Activated CD8-positive, alpha-beta T cell treated with anti-CD3 and anti-CD28 coated beads for 36 hours (primary cell): ENCODE measurements at places on chromosomes 4 and X. TPM values are rescaled to one million over a fixed set of nuclear protein-coding genes. Genes with fewer than 3 reads are reported as not detected.

GRCh38 chrX:14073556-14073955 lies 43.9 kb upstream of the GEMIN8 start:
- no peak for DNase-seq

DNA sequence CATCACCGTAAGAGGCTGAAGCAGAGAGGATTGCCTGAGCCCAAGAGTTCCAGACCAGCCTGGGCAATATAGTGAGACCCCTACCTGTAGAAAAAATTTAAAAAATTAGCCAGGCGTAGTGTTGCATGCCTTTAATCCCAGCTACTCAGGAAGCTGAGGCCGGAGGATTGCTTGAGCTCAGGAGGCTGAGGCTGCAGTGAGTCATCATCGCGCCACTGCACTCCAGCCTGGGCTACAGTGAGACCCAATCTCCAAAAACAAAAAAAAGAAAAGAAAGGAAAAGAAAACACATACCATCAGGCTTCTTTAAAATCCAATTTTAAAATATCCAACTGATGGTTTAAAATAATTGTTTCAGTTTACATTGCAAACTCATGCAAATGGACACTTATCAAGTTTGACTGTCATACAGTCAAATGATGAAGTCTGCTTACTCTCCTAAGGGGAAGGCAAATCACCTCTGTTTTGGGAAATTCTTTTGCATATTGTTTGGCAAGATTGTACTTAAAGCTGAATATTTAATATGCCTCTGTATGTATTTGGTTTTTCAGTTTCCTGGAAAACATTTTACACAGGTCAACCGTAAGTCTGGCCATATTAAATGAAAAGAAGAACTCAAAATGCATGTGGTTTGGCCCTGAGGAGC lies 23.7 kb upstream of the TENM3 start:
- no peak for DNase-seq

DNA sequence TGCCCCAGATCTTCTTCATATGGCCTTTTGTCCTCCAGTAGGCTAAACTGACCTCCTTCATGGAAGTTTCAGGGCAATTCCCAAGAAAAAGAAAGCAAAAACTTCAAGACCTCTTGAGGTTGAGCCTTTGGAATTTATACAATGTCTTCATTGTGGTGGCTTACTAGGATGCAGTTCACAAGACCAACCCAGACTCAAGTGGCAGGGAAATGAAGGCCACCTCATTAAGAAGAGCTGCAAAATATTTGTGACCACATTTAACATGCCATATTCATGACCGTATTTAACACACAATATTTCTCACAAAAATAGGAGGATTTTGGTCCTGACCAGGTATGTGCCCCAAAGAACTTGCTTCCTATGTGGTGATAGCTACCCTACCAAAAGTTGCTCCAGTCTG lies 605.5 kb upstream of the PITX2 start:
- DNase-seq, result no peak

DNA sequence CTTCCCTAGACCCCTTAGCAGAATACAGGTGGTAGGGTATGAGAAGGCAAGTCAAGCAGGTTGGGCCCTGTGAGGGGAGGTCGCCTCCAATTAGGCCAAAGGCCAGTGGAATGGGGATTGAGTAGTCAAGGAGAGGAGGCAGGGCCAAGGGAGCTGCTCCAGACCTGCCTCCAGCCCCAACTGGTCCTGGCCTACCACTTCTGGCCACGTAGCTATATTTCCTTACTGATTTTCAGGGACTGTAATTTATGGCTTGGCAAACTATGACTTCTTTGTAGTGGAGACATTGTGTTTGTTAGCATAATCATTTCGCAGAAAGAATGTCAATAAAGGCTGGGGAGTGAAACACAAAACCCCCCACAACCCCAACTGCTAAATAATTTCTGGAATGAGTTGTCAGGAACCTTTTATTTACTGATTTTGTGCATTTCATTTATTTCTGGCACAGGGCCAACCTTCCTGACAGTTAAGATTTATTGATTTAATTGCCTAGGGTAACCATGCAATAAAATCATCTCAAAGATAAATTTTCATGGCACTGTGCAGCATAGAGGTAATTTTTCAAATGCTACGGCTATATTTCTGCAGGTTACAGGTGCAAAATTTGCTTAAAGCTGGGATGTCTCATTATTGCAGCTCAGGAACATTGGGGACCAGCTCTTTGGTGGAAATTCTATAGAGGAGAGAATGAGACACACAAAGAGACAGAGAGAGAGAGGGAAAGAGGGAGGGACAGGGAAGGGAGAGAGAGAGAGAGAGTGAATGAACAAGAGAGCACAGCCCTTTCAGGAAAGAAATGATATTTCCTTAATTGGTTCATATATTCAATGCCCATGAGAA lies 494.9 kb downstream of the IDS start:
- DNase-seq, result no peak

- no peak for DNase-seq
Measured at GRCh38 chrX:96861218-96861617, 22.5 kb upstream of the RPA4 start.

GRCh38 chr4:36196145-36196913 lies 48.0 kb downstream of the ARAP2 start:
- no peak for DNase-seq

DNA sequence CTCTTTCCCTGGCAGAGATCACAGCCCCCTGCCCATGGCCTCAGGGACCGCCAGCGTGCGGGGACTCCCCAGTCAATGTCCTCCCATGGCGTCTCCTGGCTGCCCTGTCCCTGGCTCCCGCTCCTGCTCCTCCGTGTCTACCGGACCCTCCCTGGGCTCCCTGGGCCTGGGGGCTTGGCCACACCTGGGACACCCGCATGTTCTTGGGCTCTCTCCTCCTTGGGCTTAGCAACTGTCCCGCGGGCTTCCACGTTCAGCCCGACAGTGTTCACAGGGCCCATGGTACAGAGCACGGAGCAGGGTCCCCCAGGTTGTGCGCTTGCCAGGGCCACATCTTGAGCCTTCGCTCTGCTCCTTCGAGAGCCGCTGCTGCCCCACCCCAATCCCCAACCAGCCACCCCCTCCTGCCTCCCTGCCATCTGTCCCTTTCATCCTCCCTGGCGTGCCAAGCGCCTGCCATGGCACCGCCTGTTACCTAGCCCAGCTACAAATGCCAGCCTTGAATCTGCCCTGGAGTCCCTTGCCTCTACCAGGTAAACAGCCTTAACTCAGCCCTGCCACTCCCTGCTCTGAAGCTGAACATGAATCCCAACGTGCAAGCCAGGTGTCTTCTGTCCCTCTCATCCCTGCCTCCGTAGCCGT lies 3.9 kb downstream of the AVPR2 start:
- no peak for DNase-seq

DNA sequence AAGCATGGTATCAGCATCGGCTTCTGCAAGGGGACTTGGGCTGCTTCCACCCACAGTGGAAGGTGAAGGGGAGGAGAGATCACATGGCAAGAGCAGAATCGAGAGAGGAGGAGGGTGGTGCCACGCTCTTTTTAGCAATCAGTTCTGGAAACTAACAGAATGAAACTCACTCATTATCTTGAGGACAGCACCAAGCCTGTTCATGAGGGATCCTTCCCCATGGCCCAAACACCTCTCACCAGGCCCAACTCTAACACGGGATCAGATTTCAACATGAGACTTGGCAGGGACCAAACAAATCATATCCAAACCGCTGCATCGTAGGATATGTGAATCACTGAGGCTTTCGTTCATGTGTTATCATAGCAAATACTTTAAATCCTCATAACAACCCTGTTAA lies 125.5 kb downstream of the GPC3 start:
- no peak for DNase-seq

GRCh38 chr4:121706595-121707021 lies 9.8 kb upstream of the ANXA5 start:
- DNase-seq, result peak; percentile 86

DNA sequence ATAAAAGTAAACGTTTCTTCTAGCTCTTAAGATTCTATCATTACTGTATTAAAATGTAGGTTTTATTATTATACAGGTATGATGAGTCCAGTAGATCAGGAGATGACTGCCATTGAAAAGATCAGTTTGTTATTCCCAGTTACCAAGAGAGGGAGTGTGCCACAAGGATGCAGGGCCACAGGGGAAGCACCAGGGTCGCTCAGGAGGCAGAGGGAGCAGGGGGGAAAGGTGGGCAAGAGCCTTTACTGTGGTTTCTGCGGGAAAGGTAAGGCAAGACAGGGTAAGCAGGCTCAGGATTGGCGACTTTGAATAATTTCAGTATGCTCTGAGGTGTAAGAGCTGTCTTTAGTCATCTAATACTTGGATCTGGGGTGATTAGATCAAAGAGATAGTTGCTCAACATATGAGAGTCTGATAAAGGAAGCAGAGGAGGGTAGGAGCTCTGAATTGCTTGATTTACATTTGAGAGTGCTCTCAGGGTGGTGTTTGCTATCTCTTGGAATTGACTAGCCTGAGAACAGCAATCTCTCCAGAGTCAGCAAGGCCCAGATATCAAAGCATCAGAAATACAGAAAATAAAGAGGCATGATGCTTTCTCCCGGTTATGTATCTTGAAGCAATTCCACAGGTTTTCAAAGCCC lies 86.0 kb downstream of the NDST3 start:
- DNase-seq, result no peak

- DNase-seq, result no peak
Measured at GRCh38 chr4:70651864-70652506, 14.3 kb downstream of the JCHAIN start.

- DNase-seq, result no peak
Measured at GRCh38 chr4:92387459-92388069, 83.8 kb downstream of the GRID2 start.

- no peak for DNase-seq
Measured at GRCh38 chr4:71992571-71993312, 39.1 kb upstream of the NPFFR2 start.

DNA sequence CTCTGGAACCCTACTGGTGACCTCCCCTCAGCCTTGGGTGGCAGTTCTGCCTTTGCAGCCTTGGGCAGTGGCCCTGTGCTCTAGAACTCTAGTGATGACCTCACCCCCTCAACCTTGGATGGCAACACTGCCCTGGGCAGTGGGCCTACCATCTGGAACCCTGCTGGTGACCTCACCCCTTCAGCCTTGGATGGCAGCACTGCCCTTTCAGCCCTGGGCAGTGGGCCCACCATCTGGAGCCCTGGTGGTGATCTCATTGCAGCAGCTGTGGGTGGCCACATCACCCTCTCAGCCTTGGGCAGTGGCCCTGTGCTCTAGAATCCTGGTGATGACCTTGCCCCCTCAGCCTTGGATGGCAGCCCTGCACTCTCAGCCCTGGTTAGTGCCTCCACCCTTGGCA lies 129.3 kb downstream of the RBMX2 start:
- no peak for DNase-seq

DNA sequence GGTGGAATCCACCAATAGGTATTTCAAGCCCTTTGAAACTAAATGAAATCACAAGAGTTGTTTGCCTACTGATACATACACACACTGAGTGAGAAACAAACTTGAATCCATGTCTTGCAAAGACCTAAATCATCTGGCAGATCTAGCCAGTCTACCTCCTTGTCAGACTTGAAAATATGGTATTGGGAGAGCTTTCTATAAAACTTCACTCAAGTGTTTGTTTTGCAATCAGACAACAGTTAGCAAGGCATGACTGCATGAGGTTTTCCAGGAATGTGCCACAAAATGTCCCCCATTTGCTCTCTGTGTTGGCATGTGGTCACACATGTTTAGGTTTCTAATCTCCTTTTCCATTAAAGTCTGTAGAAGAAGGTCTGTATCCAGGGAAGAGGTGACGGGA lies 52.4 kb downstream of the MAP3K15 start:
- no peak for DNase-seq

DNA sequence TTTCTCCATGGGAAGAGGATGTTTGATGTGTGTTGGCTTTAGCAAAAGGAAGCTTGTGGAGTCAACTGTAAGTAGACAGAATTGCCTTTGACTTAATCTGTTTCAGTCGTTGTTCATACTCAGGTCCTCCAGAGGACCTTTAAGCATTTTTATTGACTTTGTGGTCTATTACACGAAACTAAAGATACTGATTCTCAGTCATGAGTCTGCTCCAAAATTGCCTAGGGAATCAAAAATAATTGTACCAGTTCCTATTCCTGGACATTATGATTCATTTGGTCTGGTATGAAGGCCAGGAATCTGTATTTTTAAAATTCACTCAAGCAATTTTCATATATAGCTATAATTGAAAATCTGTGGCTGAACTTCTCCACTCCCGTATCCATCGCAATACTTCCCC lies 38.6 kb downstream of the AR start:
- no peak for DNase-seq

DNA sequence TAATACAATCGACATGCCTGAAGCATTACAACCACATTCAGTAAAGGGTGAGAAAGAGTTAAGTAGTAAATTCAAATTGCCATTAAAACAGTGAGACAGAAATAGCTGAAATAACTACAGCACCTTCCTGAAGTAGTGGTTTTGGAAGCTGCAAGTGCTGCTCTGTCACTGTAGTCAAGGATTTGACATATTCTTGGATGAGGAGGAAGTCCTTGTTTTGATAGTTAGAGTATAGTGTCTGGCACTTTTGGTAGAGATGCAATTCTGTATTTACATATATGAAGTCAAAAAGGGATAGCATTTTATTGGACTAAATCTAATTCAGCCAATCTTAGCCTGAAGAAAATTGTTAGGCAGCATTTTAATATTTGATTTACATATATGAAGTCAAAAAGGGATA lies 1559.6 kb downstream of the TECRL start:
- no peak for DNase-seq

- no peak for DNase-seq
Measured at GRCh38 chr4:168751263-168752225, 254.7 kb downstream of the PALLD start.

DNA sequence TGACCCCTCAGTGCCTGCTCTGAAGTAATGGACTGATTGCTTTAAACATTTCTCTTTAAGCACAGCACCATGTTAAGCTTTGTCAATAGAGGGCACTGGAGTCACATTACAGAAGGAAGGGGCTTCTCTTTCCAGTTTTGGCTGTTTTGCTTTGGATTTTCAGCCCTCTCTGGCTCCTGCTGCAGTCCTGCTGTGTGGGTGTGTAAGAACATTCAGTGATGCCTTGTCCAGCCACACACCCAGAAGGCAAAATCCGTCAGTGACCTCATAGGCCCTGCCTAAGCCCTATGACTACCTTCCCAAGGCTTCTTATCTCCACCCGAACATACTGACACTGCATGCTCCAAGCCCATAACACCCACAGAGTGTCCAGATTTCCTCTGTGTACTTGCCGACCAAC lies 215.3 kb upstream of the CTSO start:
- DNase-seq, result no peak

DNA sequence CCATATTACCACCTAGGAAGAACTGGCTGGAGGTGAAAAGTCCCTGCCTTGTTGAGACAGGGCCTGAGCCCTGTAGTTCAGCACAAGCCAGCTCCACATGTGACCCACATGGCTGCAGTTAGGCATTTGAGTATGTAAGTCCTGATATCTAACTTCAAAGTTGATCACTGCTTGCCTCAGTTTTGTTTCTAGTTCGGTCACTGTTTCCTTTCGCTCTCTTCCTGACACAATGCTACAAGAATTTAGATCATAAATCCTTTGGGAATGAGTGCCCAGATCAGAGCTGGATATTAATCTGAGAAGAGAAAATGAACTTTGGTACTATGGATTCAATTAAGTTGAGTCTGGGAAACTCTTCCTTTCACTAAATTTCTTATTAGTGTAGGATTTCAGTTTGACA lies 48.4 kb downstream of the AKAP4 start:
- no peak for DNase-seq

- DNase-seq, result no peak
Measured at GRCh38 chr4:13793020-13793710, 165.6 kb upstream of the BOD1L1 start.

DOK7 gene
- total RNA-seq, result not detected

DTHD1 gene
- total RNA-seq, result 1.2 TPM

TEX13C gene
- not detected for total RNA-seq

TBL1X gene
- 28.9 TPM for total RNA-seq

SULT1B1 gene
- total RNA-seq, result 2.2 TPM

ATOH1 gene
- total RNA-seq, result not detected

LONRF3 gene
- total RNA-seq, result 1.9 TPM

SSX3 gene
- not detected for total RNA-seq
